ENCODE measurements at places on chromosomes 11 and 22.

- no peak for DNase-seq
Observed at GRCh38 chr22:43643387-43643786, 168.7 kb downstream of the EFCAB6 start.

DNA sequence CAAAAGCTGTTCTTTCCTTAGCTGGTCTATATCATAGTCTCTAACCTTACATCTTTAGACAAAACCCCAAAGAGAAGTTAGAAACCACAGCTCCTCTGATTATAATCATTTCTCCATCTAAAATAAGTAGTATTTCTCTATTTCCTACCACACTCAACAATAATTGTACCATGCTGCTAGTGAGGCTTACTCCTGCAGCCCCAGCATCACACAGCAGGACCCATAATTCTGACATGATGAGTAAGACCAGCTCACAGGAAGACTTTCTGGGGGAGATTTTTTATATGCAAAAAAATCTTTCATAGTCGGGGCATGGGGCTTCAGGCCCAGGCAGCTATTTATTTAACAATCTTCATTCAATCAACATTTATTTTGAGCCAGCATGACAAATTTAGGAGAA is 441.6 kb downstream of the DYNC2H1 start:
- DNase-seq, result no peak

- DNase-seq, result no peak
Observed at GRCh38 chr11:60263402-60263801, 17.1 kb upstream of the MS4A4A start.

GRCh38 chr11:33329705-33330329 is 72.6 kb downstream of the HIPK3 start:
- DNase-seq, result peak; percentile 56

DNA sequence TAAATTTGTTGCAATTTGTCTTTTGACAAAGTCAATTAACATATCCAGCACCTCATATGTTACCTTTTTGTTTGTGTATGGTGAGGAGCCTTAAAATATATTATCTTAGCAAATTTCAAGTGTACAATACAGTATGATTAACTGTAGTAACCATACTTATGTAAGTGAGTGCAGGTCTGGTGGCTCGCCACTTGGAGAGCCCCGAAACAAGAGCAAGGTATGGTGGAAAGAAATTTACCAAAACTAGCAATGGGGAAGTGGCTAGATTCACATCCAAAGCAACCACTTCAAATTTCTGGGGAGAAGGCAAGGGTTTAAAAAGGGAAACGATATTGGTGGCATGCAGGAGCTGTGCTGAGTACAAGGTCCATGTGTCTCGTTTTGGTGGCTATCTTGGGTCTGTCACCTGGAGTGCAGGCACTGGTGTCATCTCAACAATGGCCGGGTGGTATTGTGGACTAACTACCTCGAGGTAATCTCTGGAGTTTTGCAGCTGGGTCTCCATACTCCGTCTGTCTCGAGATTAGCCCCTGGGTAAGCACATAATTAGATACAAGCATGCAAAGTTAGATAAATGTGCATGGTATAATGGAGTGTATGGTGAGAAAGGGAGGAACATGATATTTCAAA is 8.2 kb upstream of the FNBP4 start:
- no peak for DNase-seq

- no peak for DNase-seq
Observed at GRCh38 chr11:78993802-78994430, 419.3 kb upstream of the NARS2 start.

Data from AG20443 (cell line).